Nephron progenitor cell (in vitro differentiated cells): ENCODE measurements at places on chromosomes 1 and 21.
A peak's percentile ranks its signal among the peaks of the same experiment; 100 is the strongest.

- DNase-seq: no peak
These were observed 3.9 kb downstream of the S100B start for GRCh38 chr21:46600978-46601377.

DNA sequence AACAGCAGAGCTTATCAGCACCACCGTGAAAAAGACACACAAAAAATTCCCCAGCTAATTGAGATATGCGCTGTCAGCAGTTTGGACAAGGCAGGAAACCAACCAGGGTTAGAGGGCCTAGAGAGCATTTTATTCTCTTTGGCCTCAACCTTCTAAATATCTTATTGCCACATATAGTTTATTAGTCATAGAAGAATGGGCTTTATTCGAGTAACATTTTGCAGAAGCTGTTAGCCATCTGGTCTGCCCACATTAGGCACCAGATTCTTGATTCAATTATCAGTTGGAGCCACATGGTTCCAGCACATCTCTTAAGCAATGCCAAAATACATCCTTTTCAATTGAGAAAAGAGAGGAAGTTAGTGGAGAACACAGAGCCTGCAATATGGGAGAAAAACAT lies 109.9 kb upstream of the CXADR start:
- DNase-seq: no peak

- DNase-seq: no peak
These were observed 36.6 kb upstream of the PADI1 start for GRCh38 chr1:17168091-17168876.

DNA sequence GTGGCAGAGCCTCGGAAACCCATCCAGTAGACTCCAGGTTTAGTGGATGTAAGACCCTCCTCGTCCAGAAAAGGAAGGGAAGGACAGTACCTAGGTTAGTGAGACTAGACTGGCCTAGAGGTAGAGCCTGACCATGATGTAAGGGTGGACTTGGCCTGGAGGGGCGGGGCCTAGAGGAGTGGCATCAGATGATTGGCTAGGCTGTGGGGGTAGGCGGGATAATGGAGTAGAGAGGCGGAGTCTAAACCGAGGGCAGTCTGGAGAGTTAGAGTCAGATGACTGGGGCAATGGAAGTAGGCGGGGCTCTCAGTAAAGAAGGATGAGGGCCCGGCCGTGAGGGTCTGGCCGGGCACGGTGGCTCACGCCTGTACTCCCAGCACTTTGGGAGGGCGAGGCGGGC lies 70.1 kb downstream of the EPHB2 start:
- peak; percentile 66 for DNase-seq

DNA sequence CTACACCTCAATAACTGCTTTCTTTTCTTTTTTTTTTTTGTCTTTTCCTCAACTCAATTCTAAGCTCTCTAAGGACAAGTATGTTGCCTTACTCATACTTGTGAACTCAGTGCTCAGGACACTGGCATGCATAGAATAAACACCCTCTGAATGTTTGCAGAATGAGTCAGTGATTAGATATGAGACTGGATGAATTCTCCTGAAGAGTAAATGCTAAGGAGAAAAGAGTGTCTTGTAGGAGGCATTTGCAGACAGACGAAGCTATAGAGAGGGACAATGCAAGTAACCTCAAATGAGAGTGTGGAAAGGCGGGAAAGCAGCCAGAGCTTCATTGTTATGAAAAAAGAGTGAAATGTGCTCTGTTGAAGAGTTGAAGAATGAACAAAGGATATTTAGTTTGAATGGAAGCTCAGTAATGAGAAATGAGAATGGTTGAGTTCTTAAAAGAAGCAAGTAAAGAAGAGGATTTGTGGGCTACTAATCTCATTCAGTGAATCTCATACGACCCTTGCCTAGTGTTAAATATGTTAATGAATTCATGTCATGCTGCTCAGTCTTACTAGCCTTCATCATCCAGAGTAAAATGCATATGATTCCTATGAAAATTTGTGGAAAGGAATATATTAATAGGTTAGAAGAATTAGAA lies 166.1 kb upstream of the DPYD start:
- DNase-seq: no peak

DNA sequence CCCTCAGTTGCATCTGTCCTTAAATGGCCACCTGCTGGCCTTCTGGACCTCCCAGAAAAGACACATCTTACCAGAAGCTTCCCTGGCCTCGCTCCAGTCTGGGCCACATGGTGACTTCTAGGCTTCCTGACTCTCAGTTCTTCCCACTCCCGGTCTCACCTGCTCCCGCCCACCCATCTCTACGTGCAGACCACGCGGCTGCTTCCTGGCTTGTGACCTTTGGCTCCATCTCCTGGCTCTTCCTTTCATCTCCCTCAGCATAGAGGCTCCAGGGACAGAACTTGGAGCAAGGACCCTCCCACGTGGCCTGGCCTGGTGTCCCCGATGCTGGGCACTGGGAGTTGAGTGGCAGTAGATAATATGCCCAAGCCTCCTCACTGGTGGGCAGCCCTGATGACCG lies 124.9 kb upstream of the IRF2BP2 start:
- no peak for DNase-seq

DNA sequence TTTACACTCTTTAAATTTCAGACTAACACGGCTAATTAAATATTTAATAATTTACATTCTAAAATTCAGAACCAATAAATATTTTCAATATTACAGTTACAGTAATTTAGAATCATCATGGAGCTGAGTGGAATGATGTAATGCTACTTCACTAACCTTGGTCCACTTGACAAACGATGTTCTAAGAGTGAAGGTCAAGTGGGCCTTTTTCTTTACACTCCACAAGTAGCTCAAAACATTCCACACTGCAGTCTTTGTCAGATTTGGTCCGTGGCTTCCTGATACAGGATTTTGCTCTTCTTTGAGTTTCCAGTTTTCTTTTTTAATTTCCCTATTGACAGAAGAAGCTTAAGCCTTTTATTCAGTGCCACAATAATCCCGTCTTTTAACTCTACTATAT lies 164.6 kb upstream of the NRIP1 start:
- no peak for DNase-seq

DNA sequence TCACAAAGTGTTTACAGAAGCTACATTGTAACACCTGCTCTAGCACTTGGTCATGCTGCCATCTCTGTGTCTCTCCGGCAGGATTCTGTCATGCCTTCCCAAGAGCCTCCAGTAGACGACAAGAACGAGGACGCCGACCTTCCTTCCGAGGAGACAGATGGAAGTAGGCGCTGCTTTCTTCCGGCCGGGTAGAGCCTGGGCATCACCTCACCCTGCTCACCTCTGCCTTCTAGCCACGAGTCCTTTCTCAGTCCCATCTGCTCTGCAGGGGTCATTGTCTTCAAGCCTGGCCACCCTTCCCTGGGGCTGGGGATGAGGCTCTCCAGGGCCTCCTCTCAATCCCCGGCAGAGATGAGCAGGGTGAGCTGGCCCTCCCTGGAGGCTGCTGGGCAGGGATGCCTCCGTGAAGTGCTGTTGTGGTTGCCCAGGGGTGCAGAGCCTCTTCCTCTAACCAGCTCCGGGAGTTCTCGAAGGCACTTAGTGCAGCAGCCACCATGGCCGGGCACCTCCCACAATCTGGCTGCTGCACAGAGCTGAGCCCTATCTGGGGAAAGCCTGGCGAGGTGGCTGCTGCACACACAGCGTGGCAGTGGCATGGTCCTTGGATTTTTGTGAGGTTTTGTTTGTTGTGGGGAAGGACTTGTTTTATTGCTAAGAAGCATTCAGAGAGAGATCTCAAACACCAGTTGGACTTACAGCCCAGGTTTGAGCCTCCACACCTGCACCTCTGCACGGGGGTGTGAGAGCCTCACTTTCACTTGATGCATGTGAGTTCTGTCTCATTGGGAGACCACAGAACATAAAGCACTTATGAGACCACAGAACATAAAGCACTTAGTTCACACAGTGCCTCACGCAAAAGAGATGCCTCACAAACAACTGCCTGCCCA lies 48.4 kb downstream of the FAAP20 start:
- DNase-seq: no peak

DNA sequence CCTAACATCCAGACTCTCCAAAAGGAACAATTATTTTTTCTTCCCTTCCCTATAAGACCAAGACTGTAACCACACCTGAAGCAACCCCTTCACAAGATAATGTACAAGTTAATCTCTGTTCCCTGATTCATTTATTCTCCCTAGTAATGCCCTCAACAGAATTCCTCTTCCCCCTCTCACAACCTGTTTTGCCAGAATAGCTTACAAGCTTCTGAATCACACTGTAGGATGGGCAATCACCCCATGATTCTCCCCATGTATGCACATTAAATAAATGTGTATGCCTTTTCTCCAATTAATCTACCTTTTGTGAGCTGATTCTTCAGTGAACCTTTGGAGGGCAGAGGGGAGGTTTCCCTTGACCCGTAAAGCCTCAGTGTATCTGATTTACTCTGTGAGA lies 20.9 kb upstream of the RNF11 start:
- DNase-seq: no peak

DNA sequence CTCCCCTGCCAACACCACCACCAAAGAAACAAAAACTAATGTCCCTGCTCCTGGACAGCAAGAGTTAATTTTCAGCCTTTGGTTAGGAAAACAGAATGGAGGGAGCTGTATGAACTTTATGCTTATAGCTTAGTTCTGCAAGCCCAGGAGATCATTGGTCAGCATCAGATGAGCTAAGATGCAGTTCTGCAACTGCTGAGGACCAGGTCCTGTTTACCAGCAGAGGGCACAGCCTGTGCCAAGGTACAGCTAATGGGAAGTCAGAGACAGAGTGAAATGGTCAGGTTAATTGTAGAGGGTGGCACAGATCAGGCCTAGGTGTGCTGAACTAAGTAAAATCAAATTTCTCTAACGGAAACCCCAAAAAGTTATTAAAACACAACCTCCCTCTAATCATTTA lies 161.3 kb downstream of the ROR1 start:
- no peak for DNase-seq

DNA sequence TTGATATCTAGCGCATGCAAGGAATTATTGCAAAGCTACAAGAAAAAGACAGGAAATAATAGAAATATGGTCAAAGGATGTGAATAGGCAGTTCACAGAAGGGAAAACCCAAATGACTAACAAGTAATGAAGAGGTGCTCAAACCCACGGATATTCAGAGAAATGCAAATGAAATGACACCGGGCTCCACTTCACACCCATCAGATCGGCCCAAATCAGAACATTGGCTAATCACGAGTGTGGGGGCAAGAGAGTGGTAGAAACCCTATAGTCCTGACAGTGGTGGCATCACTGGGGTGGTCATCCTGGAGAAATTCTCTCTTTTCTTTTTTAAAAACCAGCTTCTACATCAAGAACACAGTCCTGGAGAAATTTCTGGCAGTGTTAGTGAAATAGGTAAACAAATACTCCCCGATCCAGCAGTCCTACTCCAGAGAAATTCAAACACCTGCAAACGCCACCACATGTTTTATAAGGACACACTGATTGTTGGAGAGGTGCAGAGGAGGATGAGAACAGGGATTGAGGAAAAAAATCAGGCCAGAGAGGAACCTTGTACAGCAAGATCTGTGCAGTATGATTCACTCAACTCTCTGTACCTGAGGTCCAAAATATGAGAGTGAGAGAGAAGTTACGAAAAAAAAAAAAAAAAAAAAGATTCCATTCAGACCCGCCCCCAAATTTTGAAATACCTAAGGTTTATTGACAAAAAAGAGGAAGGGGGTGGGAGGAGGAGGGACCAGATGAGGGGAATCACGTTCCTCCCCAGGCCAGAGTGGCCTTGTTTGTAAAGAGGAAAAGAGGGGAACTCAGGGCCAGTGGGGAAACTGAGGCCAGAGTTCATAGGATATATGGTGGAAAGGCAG lies 9.2 kb upstream of the TNFRSF1B start:
- no peak for DNase-seq

- DNase-seq: no peak
These were observed 169.3 kb upstream of the ETV3 start for GRCh38 chr1:157307491-157307890.

DNA sequence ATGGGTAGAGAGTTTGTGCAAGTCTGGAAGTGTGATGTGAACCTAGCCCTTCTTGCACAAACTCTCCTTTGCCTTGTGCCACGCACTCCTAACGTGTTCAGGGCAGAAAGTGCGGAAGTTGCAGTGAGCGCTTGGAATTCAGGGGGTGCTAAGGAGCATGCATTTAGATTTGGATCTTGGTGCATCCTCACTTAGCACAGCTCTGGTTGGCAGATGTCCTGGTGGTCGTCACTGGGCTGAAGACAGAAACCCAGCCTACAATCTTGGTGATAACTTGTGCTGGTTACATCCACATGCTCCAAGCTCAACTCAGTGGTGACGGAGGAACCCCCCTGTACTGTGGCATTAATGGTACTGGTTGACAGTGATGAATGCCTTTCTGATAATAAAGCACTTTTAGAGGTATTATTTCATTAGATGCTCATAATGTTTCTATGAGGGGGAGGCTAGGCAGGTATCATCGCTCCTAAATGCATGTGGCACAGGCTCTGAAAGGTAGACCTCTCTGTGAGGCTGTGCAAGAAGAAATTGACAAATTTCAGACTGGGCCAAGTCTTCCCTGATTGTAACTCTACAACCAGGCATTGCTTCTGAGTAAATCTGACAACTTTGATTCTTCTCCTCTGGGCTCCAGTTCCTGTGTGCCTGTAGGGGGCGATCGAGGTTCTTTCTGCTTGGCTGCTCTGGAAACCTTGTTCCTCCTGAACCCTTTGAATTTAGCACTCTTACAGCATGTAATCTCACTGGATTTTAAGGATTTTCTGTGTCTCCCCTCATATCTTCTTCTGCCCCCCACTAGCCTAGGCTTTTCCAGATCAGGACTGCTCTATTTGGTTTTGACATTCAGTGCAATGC lies 40.6 kb downstream of the MAPKAPK2 start:
- DNase-seq: peak; percentile 65
